ENCODE measurements at places on chromosomes 12 and 14. TPM values are rescaled to one million over a fixed set of nuclear protein-coding genes. Genes with fewer than 3 reads are reported as not detected.

Gene BCAT1
- total RNA-seq = 51.6 TPM

Gene PARP2
- total RNA-seq = 29.5 TPM

Gene SDR9C7
- total RNA-seq = 0.20 TPM

Gene C12orf54
- total RNA-seq = 0.40 TPM

Gene WSCD2
- total RNA-seq = 6.1 TPM

Gene CHFR
- total RNA-seq = 20.9 TPM

Gene GPR68
- 2.0 TPM for total RNA-seq

All from spinal cord (tissue), 10 donors.